ENCODE measurements at places on chromosomes 3 and 15. TPM values are rescaled to one million over a fixed set of nuclear protein-coding genes. Genes with fewer than 3 reads are reported as not detected.

The ATP13A5 gene
- not detected for total RNA-seq

- DNase-seq = no peak
These were observed 35.6 kb upstream of the FILIP1L start for GRCh38 chr3:100149713-100150415.

DNA sequence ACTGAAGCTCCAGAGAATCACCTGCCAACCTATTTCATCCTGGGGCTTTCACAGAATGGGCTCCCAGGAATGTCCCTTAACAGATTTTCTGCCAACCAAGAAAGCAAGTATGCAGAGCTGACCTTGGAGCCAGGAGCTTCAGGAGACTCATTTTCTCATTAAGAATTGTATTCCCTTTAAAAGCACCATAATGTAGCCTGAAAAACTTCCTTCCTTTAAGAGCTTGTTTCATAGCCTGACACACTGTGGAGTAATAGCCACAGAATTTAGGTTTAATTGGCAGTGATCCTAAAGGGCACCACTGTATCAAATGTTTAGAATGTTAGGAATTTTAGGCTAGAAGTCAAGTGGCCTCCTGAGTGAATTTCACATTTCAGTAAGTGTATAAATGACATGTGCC, 309.8 kb downstream of the GBE1 start:
- DNase-seq = no peak

DNA sequence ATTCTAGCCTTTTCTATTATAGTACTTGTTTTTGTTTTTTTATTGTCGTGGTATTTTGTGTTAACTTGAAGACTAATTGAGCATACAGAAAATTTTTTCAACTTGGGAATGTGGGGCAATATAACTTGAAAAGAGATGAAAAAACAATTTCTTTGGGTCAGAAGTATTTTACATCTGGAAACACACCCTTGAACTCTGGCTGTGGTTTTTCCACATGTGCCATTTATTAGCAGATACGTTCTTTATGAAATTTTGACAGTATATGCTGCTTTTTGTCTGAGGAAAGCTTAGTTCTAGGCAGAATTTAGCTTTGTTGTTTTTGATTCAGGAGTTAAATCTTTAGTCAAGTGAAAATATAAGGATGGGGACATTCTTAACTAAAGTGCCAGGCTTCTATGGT, 44.7 kb downstream of the TCF12 start:
- DNase-seq = no peak

DNA sequence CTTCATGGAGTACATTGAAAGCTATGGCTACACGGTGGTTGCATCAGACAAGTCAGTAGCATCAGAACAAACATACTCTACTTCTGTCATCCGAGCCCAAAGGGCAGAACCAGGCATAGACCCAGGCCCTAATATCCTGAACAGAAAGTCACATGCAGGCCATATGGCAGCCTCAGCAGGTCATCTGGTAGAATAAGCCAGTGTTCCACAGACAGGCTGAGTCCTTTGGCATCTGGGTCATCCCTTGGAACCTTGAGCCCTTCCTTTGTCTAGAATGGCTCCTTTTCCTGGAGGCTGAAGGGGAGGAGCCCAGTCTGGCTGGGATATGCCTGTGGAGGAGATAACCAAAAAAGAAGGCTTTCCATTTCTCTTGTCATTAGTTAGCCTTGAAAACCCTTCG, 29.2 kb downstream of the SEMA6D start:
- DNase-seq = no peak

The VGLL3 gene
- total RNA-seq = 19.4 TPM

The RPL35A gene
- total RNA-seq = 716 TPM

The PRRT3 gene
- 0.97 TPM for total RNA-seq
